ENCODE measurements at places on chromosomes 7 and 10.
A peak's percentile ranks its signal among the peaks of the same experiment; 100 is the strongest.

GRCh38 chr10:3006607-3007006 lies 60.7 kb upstream of the PFKP start:
- DNase-seq: no peak

DNA sequence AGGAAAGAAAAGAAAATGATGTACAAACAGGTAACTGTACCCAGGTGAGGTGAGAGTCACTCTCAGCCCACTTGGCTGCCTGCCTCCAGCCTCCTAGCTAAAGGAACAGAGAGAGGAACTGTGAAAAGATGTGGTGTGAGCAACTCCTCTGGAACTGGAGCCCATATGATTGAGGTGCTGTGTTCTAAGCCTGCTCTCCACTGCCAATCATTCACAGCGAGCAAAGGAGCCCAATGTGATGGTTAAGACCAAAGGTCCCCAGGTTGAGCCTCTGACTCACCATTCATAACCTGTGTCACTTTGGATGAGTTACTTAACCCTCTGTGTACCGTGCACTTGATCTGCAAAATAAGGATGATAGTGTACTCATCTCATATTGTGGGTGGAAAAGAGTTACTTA lies 868.1 kb upstream of the AUTS2 start:
- DNase-seq: no peak

DNA sequence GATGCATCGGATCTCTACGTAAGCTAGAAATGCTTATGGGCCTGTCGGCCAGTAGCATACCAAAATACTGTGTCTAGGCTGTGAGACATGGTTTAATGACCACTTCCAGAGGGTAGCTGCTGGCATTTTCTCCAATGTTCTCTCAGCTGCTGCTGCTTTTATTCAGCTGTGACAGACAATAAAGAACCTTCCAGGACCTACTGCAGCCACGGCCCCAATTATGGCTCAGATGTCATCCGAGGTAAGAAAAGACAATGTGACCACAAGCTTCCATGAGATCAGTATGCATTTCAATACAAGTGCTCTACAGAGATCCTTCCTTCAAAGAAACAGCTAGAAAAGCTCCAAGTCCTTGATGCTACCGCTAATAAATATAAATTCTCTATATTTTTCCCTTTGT lies 256.2 kb downstream of the SDHAF3 start:
- DNase-seq: no peak

- DNase-seq: peak; percentile 28
These were observed 560.2 kb downstream of the TCERG1L start for GRCh38 chr10:130751106-130751840.

DNA sequence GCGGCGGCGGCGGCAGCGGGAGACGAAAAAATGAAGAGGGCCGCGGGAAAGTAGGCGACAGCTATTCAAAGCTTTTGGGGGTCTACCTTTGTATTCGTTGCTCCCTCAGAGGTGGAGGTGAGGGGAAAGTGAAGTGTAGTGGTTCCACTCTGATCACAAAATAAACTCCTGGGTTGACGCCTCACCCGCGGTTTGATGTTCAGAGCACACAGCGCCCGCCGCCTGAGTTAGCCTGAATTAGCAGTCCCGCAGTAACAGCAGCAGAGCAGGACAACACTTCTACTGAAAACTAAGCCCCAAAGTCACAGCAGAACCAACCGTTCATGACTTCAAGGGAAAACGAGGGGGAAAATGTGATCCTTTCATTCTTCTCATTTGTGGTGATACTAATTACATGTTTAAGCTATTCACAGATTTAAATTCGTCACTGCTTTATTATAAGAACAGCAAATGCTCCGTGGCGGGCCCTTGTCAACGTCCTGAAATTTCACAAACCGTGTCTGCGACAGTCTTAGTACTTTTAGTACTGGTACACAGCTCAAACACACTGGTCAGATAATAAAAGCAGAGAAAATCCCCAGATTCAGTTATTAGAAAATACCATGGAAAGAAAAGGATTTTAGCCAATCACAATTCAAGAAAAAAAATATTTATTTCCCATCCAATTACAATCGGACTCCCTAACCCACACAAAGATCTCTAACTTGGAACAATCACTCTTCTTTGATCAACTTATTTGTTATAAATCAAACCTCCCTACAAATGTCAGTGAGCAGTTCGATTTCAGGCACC lies 563 bp upstream of the JMJD1C start:
- DNase-seq: peak; percentile 79

DNA sequence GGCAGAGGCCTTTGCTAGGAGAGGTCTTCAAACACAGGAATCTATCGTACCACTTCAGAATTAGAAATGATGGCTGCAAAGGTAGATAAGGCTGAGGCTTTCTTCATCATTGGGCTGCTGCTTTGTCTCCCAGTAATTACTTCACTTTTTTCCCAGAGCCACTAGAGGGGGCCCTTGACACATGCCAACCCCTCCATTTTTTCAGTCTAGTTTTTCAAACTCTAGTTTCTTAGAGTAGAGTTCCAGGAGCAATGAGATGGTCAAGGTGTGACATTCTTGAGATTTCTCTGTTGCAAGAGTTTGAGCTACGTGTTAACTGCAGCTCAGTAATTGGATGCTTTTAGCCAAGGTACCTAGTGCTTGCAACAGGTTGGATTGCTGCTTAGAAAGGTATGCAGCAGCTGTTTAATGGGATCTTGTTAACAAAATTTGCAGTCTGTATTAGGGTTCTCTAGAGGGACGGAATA lies 33.8 kb upstream of the RBM20 start:
- DNase-seq: no peak

DNA sequence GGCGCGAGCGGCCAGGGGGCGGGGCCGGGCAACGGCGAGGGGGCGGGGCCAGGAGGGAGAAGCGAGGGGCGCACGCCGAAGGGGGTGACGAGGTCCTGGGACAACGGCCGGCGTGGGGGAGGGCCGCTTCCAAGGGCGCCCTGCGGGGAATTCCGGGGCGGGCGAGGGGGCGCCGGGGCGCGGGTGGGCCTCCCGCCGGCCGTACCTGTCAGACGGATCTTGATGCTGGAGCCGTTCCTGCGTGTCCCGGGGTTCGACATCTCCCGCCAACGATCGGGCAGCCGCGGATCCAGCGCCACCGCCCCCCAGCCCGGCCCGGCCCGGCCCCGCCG lies 421 bp downstream of the SMURF1 start:
- no peak for DNase-seq

- no peak for DNase-seq
These were observed 12.4 kb downstream of the MTPN start for GRCh38 chr7:135964791-135965190.

- no peak for DNase-seq
These were observed 202.6 kb downstream of the PPP1R3A start for GRCh38 chr7:113715981-113716856.

GRCh38 chr7:106193661-106194060 lies 81.5 kb upstream of the SYPL1 start:
- no peak for DNase-seq

- DNase-seq: no peak
These were observed 101.2 kb downstream of the CRPPA start for GRCh38 chr7:16320099-16320660.

GRCh38 chr10:91980319-91980718 lies 56.7 kb downstream of the BTAF1 start:
- DNase-seq: no peak

DNA sequence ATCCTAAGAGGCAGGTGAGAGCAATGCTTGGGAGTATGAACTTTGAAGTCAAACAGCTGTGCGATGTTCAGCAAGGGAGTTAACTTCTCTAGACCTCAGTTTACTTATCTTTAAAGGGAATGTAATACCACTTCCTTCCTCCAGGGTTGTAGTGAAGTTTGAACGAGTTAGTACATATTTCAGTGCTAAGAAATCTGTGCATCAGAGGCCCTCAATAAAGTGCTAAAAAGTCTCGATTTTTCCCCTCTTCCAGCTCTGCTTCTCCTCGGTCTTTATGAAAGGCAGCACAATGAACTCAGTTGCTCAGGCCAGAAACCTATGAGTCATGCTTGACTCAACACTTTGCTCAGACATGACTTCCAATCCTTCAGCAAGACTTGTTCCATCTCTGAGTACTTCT lies 418.9 kb downstream of the MDFIC start:
- DNase-seq: no peak

DNA sequence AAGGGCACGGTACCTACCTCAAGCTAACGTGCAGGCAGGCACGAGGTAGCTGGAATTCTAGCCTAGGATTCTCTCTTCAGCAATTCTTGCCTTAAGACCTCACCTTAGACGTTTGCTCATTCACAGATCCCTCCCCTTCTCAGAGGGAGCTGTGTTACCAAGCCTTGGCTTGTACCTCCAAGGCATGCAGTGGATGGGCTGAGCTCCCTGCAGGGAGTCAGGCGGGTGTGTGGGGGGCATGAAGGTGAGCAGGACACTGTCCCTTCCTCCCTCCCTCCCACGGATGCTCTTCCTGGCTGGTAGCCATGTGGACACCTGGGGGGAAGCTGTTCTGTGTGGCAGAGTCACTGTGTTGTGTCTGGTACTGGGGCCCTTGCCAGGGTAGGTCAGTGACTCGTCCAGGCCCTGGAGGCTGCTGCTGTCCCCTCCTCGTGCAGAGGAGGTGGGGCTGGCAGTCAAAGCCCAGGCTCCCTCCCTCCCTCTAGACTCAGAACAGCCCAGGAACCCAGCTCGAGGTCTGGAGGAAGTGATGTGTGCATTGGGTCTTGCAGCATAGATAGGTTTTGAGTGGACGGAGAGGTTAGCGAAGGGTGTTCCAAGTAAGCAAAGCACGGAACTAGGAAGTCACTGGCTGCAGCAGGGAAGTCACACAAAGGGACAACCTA lies 222.2 kb upstream of the SH2B2 start:
- peak; percentile 56 for DNase-seq

DNA sequence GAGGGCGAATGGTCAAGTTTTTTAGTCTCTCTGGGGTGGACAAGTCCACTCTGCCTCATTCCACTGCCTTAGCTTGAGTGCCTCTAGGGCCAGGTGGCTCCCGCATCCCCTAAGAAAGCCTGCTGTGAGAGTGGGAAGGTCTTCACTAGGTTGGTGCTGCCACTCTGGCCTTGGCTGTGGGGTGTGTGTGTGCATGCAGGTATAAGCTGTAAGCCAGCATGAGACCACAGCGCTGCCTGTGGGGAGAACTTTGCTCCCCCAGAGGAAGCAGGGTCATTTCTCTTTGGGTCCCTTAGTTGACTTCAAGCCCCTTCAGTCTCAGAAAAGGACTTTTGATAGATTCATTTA lies 25.5 kb upstream of the PCBD1 start:
- no peak for DNase-seq

DNA sequence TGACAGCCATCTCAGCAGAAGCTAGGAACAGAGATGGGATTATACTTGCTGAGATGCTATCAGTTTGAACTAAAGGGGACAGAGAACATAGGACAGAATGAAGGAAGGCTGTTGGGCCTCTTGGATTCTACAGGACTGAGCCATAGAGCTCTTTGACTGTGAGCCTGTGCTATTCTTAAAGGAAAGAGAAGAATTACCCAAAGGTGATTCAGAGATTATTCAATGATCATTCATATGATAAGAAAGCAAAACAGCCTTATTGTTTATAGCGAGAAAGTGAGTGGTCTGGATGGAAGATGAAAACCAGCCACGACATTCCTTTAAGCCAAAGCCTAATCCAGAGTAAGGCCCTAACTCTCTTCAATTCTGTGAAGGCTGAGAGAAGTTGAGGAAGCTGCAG lies 69.7 kb upstream of the NEUROD6 start:
- DNase-seq: no peak

- DNase-seq: no peak
These were observed 60.4 kb downstream of the EVX1 start for GRCh38 chr7:27303026-27303425.

- no peak for DNase-seq
These were observed 34.6 kb downstream of the ADGRA1 start for GRCh38 chr10:133122171-133122935.

DNA sequence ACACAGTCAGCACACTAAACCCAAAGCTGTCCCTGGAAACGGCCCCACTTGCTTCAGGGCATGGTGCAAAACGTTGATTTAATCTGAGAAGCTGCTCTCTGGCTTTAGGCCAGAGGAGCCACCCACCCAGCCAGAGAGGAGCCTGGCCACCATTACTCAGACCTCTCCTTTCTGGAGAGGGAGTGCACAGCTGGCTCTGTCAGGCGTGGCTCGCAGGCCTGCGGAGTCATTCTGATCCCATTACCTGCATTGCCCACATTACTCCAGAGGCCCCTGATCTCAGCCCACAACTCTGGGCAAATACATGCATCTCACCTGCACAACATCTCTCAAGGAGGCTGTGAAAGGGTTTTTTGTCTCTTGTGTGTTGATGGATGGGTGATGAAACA lies 370.0 kb upstream of the IGFBP3 start:
- no peak for DNase-seq

DNA sequence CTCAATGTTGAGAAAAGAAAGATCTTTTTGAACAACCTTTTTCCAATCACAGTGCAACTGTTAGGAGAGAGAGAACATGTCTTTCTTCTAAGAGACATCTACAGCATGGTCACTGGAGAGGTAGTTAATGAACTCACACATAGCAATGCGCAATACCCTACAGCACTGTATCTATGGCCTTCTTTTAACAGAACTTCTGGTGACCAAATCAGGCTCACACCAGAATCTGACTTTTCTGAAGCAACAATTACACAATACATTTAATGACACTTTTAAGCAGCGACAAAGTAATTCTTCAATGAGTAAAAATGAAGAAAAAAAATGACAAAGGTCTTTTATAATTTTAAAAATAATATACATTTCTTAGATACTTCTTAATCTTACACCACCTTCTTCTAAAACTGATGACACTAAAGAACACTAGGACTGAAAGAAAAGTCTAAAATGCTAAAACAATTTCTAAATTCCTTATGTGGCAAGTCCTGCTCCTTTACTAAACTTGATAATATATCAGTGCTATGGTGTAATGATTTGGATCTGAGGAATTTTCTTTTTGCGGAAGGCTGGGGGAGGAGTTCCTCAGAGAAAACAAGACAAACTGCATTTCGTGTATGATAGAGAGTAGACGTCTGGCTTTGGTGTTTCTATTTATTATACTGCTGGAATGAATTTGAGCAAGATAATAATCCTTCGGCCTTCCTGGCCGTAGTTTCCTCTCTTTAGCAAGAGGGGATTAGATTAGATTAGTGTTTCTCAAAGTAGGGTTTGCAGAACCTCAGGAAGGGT lies 166.3 kb downstream of the ZNF438 start:
- no peak for DNase-seq
